Activated CD4-positive, alpha-beta T cell treated with anti-CD3 and anti-CD28 coated beads, Interleukin-2, Interleukin-6, amounts not matched to agents 100 ng/mL and 50 ng/mL, durations not matched to agents 16 hours and 8 hours (primary cell): ENCODE measurements at places on chromosomes 3 and 15.

GRCh38 chr3:125440559-125440955 lies 65.4 kb upstream of the ZNF148 start:
- no peak for DNase-seq

GRCh38 chr3:95464346-95464745 lies 1350.0 kb upstream of the EPHA6 start:
- no peak for DNase-seq

DNA sequence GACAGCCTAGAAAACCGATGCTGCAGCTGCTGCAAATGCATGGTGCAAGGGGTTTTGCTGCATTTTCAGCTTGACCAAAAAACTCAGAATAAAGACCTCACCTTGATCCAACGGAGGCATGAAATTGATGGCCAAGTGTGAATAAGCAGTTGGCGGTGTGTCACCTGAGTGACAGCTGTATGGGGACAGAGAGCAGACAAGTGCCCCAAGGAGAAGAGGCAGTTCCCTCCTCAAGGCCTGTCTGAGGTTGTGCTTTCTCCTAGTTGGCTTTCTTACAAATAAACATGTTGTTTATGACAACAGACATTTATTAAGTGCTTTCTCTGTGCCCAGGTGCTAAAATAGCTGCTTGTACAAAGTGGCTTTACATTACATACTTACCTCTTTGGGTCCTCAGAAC lies 10.3 kb downstream of the PGPEP1L start:
- DNase-seq, result no peak

- no peak for DNase-seq
Observed at GRCh38 chr15:96038650-96039049, 291.9 kb upstream of the NR2F2 start.

GRCh38 chr3:48128774-48129173 lies 59.4 kb downstream of the CDC25A start:
- no peak for DNase-seq
